ENCODE measurements at places on chromosomes 3 and 15.

DNA sequence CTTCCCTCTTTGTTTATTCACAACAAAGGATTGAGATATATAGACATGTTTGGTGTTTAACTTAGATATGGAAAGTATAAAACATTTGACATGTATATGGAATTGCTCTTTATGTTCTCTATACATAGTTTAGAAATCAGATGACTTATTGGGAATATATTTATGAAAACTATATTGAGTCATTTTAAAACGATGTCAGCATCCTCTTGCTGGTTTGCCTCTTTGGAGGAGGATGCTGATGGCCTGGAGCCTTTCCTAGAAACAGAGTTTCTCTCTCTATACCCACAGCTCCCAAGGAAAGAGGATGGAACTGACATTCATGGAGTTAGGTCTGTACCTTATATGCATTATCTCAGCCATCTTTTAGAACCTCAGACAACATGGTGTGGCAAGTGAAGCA is 40.3 kb downstream of the ZBTB38 start:
- no peak overlapping the region for H3K27ac ChIP-seq
- peaks cover 63% of the 10 kb centered on the region for H3K4me1 ChIP-seq
- H3K4me3 ChIP-seq, result no peak overlapping the region
- H3K27me3 ChIP-seq, result no peaks in the 10 kb centered on the region
- peaks cover 8% of the 10 kb centered on the region for H3K36me3 ChIP-seq

DNA sequence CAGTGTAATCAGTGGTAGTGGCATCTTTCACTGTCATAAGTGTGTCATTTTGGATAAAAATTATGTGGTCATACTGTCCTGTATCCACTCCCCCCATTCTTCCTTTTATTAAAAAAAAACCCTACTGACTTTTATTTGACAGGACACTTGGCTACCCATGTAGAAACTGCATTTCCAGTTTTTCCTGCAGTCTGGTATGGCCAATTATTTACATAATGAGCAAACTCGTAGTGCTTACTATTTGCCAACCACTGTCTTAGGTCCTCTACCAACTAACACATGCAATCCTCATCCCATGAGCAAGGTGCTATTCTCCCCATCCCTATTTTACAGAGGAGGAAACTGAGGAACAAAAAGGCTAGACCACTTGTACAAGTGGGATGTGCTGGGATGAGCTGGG is 129.1 kb downstream of the MECOM start:
- no peak overlapping the region for H3K4me3 ChIP-seq
- no peaks in the 10 kb centered on the region for H3K36me3 ChIP-seq
- H3K4me1 ChIP-seq, result no peaks in the 10 kb centered on the region
- no peaks in the 10 kb centered on the region for H3K27me3 ChIP-seq

DNA sequence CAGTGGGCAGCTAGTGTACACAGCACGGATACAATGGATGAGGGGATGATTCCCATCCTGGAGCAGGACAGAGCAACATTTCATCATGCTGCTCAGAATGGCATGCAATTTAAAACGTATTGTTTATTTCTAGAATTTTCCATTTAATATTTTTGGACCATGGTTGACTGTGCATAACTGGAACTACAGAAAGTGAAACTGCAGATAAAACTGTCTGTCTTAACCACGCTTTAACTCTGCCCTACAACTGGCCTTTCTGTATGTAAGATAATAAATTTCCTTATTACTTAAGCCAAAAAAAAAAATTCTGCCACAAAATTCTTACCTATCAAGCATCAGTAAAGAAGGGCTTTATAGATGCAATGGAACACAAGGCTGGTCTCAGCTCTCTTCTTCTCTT is 33.4 kb downstream of the AP3S2 start:
- no peak overlapping the region for H3K4me3 ChIP-seq
- DNase-seq, result no peak
- no peaks in the 10 kb centered on the region for H3K27me3 ChIP-seq
- no peak overlapping the region for H3K27ac ChIP-seq

DNA sequence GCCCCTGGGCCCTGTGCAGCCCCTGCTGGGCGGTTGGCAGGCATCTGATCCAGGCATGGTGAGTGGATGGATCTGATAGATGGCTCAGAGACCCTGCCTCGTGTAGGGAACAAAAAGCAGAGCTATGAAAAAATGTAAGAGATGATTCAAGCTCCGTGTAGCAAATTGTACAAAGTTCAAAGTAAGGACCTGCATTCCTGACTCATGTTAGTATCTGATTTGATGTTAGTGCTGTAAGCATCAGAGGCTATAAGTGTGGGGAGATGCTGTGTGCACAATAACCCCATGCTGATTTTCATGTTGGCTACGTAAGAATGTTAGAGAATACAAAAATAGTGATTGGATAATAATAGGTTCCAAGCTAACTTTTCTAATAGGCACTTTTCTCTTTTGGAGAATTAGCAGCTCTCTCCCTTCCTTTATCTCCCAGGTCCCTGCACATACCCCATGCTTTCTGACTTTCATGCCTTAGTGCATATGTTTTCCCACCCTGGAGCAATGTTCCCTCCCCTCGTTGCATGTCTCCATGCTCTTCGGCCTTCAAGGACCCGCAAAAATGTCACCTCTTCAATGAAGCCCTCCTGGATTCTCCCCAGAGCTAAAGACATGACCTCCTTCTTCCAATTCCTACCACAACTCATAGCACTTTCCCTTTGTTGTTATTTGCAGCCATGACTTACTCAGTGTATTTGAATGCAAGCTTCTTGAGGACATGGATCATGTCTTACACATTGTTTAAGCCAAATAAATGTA is 1.6 kb downstream of the CCR9 start:
- H3K27ac ChIP-seq, result no peak overlapping the region
- no peak overlapping the region for H3K4me3 ChIP-seq
- H3K27me3 ChIP-seq, result no peaks in the 10 kb centered on the region
- H3K4me1 ChIP-seq, result peaks cover 42% of the 10 kb centered on the region
- DNase-seq, result no peak

- peaks cover 33% of the 10 kb centered on the region for H3K4me1 ChIP-seq
- no peak overlapping the region for H3K27ac ChIP-seq
- peaks cover 20% of the 10 kb centered on the region for H3K36me3 ChIP-seq
- DNase-seq, result no peak
- H3K4me3 ChIP-seq, result no peak overlapping the region
Measured at GRCh38 chr3:69097407-69098086, 12.8 kb downstream of the ARL6IP5 start.

DNA sequence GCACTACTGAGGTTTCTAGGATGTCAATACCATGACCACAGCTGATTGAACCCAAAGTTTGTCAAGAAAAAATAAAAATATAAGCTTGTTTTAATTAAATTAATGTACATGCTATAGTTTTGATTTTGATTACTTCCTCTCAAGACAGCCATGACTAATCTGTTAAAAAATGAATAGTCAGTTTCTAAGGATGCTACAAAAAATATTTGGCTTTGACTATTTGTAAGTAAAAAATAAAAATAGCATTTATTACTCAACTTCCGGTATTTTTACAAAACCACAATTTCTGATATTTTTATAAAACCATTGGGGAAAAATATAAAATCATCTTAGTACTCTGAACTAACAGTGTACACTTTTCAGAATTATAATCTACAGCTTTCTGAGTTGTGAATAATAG is 12.1 kb upstream of the TEX9 start:
- H3K36me3 ChIP-seq, result no peaks in the 10 kb centered on the region
- H3K27ac ChIP-seq, result no peak overlapping the region
- 0 out of 2 replicates have a peak, but pooled peaks cover 3% of the 10 kb centered on the region for H3K4me1 ChIP-seq
- H3K27me3 ChIP-seq, result no peaks in the 10 kb centered on the region
- no peak for DNase-seq

- H3K27me3 ChIP-seq, result peaks cover 8% of the 10 kb centered on the region
- no peak overlapping the region for H3K27ac ChIP-seq
- H3K4me1 ChIP-seq, result no peaks in the 10 kb centered on the region
- no peak overlapping the region for H3K4me3 ChIP-seq
- no peak for DNase-seq
- H3K36me3 ChIP-seq, result no peaks in the 10 kb centered on the region
Measured at GRCh38 chr3:129608087-129608935, 1.8 kb upstream of the PLXND1 start.

- no peaks in the 10 kb centered on the region for H3K36me3 ChIP-seq
- H3K27ac ChIP-seq, result no peak overlapping the region
- H3K4me3 ChIP-seq, result no peak overlapping the region
- H3K4me1 ChIP-seq, result peaks cover 9% of the 10 kb centered on the region
Measured at GRCh38 chr3:127903611-127904375, 11.2 kb upstream of the KBTBD12 start.

All from GM12878 (cell line).